LoVo (cell line): ENCODE measurements at places on chromosomes 4 and X.
A peak's percentile ranks its signal among the peaks of the same experiment; 100 is the strongest.

DNA sequence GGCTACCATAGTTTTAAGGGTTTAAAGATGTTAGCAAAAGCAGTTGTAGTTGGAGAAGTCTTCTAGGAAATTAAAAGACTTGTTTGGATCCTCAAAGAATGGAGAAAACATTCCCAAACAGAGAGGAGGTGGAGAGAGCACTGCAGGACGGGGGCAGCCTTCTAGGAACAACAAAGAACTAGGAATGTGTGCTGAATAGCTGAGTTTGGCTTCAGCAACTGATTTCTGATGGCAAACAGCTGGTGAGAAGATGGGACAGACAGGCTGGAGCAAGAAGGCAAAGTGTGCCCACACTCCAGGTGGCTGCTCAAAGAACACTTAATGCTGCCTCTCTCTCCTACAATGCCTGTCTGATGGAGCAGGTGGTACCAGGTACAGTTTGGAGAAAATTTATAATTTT is 1331.1 kb downstream of the ADGRL3 start:
- DNase-seq, result no peak

DNA sequence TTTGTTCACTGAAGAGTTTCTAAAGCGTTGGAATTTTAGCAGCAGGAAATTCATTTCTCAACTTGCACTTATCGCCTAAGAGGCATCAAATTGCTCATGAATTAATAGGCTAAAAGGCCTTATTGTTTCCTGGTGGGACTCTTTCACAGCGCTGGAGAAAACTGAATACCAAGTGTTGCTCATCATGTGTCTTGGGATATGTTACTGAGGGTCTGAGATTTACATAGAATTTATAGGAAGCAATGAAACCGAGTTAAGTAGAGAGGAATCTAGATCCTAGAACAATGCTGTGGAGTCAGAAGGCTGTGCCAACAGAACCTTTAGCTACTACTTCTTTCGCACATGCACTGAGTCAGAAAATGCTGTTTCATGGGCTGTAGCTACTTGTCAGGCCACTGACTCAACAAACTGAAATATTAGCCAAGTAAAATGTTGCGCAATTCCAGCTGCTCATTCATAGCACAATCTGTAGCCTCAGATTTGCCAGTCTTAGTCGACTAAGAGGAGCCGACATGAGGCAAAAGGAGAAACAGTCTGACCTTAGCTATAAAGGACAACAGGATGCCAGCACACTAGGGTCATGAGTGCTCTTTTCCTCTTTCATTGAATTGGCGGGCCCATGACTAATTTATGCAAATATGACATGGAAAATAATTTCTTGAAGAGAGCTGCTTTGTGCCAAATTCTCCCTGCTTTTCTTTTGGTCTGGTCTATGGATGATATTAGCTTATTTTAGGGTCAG is 35.9 kb upstream of the CXCL8 start:
- peak; percentile 89 for DNase-seq

DNA sequence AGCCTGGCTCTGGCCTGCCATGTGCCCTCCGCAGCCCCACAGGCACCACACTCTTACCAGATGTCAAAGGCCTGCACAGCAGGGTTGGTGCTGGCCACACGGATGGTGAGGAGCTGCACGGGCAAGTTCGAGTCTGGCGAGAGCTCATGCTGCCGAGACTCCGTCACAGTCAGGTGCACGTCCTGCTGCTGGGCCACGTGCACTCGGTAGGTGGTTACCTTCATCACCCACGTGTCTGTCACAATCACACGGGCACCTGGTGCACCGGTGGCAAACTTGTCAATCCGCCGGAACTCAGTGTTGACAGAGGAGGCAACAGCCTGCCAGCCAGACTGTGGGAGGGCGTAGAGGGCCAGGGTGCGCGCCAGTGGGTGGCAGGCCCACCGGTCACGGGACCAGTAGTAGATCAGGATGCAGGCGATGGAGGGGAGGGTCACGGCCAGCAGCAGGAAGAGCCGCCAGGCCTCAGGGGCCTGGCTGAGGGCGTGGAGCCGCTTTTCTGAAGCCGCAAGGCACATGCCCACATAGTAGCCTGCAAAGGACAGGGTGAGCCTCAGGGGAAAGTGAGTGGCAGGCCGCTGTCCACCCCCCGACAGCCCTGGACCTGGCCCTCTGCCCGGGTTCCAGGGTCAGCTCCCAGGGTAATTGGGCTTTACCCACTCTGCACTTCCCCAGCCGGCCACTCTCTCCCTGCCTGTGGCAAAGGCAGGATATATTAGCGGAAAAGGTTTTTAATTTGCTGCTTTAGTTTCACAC is 2.9 kb downstream of the TMEM129 start:
- DNase-seq, result no peak

DNA sequence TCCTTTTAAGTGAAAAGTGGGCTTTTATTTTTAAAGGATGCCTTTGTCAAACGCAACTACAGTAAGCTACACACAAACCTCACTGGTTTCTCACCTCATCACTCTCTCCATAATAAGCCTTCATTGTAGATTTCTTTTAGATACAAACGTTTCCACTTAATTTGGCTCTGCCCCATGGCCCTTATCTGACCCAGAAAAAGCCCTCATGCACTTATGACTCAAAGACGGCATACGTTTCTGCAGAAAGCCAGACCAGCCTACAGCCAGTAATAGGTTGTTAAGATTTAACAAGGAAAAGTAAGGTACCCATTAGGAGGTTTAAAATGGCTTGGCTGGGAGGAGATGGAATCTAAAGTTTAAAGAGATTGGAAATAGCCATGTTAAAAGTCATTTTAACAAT is 914.6 kb upstream of the INTU start:
- no peak for DNase-seq

DNA sequence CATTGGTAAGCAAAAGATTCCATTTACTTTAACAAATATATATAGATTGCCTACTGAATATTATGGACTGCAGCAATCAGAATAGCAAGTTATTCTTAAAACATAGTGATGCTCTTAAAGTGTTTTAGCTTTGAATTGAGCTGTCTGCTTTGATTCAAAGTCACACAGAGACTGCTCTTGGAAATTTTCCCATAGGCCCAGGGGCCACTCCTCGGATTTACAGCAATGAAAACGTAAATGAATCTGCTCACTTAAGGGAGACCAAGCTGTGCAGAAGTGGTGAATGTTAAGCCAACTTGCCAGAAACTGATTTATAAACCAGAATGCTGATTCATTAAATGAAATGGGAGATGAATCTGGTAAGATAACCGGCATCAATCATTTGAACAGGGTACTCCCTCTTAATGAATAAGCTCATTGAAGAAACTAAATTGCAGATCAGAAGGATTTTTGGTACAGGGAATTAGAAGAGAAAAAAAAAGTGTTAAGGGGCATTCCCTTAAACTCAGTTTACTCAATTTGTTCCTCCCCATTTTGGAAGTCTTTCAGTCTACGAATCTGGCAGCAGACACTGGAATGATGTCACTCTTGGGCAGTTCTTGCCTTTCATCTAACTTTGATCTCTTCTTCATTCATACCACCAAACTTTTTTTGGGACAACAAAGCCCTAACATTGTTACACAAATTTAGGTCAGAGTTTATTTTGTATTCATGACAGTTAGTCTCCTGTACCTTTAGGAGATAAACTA is 363.3 kb upstream of the MAGEB2 start:
- no peak for DNase-seq

- DNase-seq, result no peak
These were observed 1185.2 kb downstream of the PCDH7 start for GRCh38 chr4:31905363-31905762.

GRCh38 chr4:185772391-185773093 is 39.5 kb downstream of the SORBS2 start:
- DNase-seq, result no peak

DNA sequence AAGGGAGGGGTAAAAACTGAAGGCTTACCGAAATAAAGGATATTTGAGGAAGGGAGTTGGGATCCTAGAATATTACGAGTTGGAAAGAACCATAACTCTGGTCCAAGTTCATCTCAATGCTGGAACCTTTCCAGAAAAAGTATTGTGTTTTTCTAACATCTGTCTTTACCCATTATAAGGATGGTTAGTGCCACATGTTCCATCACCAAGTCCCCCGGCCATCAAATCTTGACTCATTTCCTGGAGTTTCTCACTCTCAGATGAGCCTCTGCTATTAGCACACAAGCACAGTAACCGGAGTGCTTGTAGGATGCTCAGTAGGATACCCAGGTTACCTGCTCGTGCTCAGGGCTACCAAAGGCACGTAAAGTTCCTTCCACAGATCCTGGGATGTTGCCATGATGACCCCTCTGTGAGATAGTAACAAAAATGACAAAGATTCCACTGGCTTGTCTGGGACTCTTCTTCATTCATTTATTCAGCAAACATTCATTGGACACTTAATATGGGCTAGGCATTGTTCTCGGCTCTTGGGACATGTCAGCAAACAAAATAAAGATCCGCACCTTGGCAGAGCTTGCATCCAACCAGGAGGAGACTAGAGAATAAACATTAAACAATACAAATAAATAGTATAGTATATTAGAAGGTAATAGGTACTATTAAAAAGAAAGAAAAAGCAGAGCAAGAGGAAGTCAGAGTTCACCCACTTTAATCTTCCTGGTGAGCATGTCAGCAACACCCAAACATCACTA is 36.3 kb downstream of the PKD2 start:
- DNase-seq, result no peak

DNA sequence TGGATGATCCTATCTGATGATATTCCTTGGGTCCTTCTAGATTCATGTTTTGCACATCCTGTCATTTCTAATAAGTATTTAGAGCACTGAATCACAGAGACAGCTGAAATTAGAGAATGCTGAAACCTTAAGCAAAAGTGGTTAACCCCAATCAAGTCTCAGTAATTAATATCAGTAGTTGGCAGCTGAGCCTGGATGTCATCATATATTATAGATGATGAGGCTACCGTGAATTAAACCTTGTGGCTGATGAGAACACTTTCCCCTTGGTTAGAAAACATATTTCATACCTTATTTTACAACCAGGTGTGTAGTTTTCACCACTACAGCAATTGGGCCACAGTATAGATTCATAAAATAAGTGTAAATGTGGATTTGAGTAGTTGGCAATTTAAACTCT is 499.0 kb downstream of the PDGFC start:
- no peak for DNase-seq

DNA sequence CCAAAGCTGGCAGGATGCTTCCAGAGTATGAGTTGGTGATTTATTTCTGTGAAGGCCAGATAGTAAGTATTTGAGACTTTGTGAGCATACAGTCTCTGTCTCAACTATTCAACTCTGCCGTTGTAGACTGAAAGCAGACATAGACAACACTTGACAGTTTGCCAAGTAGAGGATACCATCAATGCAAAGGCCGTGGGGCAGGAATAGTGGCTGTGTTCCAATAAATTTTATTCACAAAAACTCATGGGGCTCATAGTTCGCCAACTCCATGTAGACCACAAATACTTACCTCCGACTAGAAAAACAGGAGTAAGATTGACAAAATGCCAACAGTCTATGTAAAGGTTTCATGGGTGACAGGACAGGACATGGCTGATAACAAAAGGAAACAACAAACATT is 3.7 kb upstream of the PIR start:
- DNase-seq, result no peak

DNA sequence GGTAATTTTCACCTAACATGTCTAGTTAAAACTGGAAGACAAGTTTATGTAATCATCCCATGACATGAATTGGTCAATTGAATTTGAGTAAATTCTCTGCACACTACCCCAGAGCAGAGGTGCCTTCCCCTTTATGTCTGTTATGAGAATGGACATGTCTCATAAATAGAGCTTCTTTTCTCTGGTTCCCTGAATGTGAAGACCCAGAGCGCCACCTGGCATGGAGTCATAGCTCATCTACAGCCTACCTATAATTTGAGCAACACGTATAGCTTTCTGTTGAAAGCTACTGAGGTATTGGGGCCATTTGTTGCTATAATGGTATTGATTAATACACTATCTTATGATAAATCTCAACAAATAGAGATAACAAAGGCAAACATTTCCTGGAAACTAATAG is 626.5 kb upstream of the GALNTL6 start:
- no peak for DNase-seq

GRCh38 chr4:44760142-44760898 is 34.0 kb upstream of the GNPDA2 start:
- peak; percentile 35 for DNase-seq

- DNase-seq, result no peak
These were observed 5.8 kb downstream of the SH3KBP1 start for GRCh38 chrX:19881559-19881958.

GRCh38 chrX:135295238-135295943 is 13.9 kb upstream of the ETDC start:
- DNase-seq, result no peak

GRCh38 chr4:10808591-10808990 is 124.0 kb upstream of the CLNK start:
- no peak for DNase-seq

- DNase-seq, result no peak
These were observed 92.8 kb downstream of the TAB3 start for GRCh38 chrX:30795981-30796958.

GRCh38 chr4:10011885-10012284 is 9.4 kb downstream of the SLC2A9 start:
- DNase-seq, result no peak

- peak; percentile 38 for DNase-seq
These were observed at the start of gene CXXC4 for GRCh38 chr4:104494822-104495559. Gene CXXC4, minus strand, starts transcription at chr4:104494894. Its CDS starts 3,092 bp downstream, at chr4:104491802.
